ENCODE measurements at places on chromosomes 7 and 10. TPM values are rescaled to one million over a fixed set of nuclear protein-coding genes. Genes with fewer than 3 reads are reported as not detected.

DNA sequence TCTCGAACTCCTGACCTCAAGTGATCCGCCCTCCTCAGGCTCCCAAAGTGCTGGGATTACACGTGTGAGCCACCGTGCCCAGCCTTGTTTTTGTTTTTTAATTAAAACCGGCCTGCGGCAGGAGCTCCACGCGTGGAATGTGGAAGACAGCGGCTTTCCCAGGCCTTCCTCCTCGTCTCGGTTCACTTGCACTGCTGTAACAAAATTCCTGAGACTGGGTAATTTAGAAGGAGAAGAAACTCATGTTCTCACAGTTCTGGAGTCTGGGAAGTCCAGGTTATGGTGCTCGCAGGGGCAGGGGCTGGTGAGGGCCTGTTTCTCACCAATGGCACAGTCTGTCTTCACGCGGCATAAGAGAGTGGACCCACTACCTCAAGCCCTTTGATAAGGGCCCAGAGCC lies 14.4 kb upstream of the CRYGN start:
- peak; percentile 19 for DNase-seq

GRCh38 chr7:137129025-137129424 lies 214.5 kb downstream of the PTN start:
- DNase-seq = no peak

- DNase-seq = no peak
These were observed 116.0 kb upstream of the IMMP2L start for GRCh38 chr7:111678281-111678680.

DNA sequence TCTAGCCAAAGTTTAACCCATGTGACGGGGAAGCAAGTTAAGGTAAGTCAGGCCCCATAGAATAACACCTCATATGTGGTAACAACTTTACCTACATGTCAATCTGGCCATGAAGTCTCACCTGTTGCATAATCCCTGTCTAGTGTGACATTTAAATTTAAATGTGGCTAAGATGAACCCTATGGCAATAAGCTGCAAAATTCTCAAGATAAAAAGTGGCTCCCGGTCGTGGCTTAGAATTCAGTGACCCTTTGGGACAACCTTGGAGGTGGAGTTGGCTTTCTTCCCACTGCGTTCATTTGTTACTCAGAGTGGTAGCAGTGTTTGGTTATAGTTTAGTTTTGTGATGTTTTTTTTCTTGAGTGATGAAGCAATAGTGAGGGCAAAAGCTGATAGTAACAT lies 90.6 kb downstream of the ARID5B start:
- DNase-seq = no peak

DNA sequence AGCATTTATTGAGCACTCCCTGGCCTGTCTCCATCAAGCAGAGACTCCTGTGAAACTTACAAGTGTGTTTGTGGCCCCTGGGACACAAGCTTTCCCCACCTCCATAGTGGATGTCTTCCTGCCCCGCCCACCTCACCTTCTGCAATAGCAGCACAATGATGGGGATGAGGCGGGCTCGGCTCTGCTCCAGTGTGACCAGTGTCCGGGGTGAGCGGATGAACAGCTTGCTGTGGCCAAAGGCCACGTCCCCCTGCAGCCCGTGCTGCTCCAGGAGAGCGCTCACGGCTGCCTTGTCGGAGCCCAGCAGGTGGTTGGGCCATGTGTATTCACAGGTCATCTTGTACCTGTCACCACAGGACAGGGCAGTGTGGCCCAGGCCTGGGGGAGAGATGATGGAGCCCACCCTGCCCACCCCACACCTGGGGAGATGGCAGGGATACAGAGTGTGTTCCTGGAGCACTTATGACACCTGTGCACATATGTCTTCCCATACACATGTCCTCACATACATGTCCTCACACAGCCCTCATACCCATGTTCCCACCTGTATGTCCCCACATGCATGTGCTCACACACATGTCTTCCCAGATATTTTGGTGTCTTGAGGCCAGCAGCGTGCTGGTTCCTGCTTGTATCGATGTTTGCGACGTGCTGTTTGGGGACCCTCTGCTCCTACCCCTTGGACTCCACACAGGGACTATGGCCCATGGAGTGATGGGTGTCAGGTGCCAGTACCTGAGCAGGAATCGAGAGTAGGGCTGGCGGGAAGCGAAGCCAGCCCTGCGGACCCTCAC lies 12.7 kb downstream of the MYO1G start:
- no peak for DNase-seq

DNA sequence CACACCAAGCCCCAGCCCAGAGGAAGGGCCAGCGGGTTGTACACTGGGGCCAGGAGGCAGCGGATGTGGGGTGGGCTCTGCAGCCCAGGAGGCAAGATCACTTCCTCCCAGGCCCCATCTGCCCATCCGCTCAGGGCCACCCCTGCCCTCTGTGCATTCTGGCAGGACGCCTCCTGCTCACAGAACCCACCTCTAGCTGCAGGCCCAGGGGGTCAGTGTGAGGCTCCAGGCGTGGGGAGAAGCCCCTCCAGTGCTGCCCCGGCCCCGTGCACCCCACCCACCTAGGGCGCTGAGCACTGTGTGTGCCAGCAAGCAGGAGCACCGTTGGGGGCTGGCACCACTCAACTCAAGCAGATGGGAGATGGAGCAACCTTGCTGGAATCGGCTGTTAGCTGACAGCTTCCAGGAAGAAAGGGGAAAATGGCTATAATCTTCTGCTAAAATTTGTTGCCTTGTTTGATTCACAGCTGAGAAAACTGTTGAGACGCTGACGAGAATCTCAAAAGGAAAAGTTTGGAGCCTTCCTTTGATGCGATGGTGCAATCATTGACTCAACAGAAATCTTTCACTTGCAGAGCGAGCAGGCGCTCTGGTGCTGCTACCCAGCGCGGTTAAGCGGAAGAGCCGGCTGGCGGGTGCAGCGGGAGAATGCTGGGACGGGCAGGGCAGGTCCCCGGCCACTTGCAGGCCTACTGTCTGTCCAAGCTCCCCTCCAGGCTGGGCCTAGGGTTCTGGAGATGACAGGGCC lies 276.1 kb downstream of the ELFN1 start:
- no peak for DNase-seq

GRCh38 chr7:157490465-157490912 lies 153.7 kb downstream of the DNAJB6 start:
- no peak for DNase-seq

- no peak for DNase-seq
These were observed 27.9 kb downstream of the BAIAP2L1 start for GRCh38 chr7:98372993-98373392.

GRCh38 chr7:108167460-108167859 lies 37.3 kb upstream of the LAMB4 start:
- no peak for DNase-seq

DNA sequence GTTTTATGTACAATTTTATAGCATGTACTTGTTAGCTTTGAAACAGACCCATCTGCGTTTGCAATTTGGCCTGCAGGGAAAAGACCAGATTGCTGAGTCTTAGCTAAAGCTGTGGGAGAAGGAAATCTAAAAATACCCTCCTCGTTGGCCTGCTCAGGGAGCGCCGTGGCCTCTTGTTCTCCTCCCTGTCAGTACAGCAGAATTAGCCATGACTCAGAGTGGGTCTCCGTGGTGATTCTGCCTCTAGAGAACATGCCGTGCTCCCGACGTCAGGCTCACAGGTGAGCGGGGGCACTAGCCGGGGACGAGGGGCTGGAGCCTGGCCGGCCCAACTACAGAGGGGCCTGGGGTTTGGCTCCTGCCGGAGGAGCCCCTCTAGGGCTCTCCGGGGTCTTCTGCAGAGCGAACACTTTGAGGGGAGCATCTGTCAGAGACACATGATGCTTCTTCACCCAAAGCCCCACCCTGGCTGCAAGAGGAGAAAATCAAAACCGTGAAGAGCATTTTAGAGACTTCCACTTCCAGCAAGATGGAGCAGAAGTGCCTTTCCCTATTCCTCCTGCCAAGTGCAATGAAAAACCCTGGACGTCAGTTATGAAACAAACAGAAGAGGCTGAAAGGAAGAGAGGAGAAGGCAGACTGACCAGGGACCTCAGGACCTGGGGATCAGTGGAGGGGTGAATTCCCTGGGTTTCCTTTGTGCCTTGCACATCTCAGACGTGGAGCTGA lies 98.9 kb downstream of the LHPP start:
- DNase-seq = no peak

DNA sequence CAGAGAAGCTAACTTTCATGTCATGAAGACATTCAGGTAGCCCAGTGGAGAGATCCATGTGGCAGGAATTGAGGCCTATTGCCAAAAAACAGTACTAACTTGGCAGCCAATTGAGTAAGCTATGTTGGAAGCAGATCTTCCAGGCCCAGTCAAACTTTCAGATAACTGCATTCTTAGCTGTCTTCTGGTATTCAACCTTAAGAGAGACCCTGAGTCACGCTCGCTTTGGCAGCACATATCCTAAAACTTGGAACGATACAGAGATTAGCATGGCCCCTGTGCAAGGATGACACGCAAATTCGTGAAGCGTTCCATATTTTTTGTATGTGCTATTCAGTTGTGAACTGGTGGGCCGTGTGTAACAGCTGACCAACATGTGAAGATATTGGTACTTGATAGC lies 17.6 kb upstream of the ZNF518A start:
- DNase-seq = no peak

DNA sequence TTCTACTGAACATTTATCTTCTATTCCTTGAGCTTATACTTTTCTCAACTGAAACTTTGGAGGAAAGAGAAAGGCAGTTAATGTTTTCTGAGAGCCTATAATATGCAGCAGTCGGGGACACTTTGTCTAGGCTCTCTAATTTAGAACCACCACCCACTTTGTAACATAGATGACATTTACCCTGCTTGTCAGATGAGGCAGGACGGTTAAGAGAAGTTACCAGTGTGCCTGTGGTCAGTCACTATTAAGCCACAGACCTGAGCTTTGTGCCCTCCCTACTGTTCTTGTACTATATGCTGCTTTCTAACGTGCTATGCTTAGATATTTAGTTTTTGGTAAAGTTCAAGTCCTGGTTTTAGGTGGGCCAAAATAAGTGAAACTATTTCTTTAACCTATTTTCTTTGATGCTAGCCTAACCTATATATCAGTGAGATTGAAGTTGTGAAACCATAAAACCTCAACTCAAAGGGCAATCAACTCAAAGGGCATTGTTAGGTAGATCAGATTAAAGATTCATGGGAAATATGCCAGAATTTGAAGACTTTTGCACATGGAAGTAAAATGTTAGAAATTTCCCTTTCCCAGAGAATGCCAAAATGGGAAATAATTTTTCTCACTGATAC lies 156.5 kb upstream of the AGR3 start:
- DNase-seq = no peak

- DNase-seq = no peak
These were observed 16.0 kb upstream of the OLAH start for GRCh38 chr10:15027741-15028140.

- DNase-seq = no peak
These were observed 302.1 kb downstream of the CACNA2D1 start for GRCh38 chr7:82141427-82141826.

GRCh38 chr7:496528-497295 lies 22.9 kb downstream of the PDGFA start:
- DNase-seq = no peak

DNA sequence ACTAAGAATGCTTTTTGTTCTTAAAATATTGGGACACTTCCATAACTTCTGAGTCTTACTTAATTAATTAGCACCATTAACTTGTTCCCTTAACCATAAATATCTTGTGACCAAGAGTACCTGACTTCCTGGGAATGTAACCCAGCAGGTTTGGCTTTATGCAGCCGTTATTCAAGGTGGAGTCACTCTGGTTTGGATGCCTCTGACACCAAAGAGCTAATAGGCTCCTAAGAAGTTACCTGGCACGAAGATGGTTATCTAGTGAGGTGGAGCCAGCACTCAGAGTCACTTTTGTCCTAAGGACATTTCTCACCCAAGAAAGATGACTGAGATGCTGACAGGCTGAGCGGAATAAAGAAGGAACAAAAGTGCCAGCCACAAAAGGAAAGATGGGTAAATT lies 172.3 kb downstream of the C1GALT1 start:
- no peak for DNase-seq

DNA sequence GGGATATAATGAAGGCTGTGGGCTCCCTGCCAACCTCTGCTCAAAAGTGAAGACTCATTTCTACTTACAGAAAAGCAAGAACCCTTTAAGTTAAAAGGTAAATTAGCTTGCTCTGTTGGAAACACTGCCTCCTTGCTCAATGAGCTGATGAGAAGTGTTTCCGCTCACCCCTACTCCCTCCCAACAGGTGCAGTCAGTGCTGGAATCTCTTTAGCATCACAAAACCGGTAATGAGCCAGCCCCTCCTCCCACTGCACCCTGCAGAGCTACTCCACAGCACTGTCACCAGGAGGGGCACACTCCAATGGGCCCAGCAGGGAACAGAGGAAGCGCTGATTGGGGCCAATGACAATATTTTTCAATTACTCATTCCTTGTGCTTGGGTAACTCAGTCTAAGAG lies 262.5 kb downstream of the TCERG1L start:
- DNase-seq = no peak

- DNase-seq = no peak
These were observed 7.4 kb downstream of the AVL9 start for GRCh38 chr7:32502728-32503127.

DNA sequence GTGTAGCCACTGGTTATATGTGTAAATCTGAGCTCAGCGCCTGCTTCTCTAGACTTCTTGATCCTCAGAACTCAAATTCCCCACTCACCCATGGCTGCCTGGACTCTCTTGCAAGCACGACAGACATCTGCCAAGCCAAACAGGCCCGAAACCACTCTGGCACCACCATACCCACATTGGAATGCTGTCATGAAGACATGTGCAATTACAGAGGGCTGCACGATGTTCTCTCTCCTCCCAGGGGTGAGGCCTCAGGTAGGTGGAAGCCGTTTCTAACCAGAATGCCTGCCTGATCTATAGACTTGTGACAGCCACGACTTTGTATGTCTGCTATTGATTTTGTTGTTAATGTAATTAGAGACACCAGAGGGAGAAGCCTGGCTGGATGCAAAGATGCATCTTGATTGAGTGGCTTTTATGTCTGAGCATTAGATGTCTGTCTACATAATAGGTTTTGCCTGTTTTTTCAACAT lies 4.0 kb downstream of the BAMBI start:
- no peak for DNase-seq

Gene RBM20
- 0.24 TPM for total RNA-seq

Gene SLK
- total RNA-seq = 58.8 TPM

Gene GRM3
- not detected for total RNA-seq

Gene THSD7A
- total RNA-seq = 4.1 TPM

Gene TCERG1L
- total RNA-seq = 0.24 TPM

Gene SPDYE2B
- not detected for total RNA-seq

Gene DDIT4
- total RNA-seq = 174 TPM

Gene OPN1SW
- not detected for total RNA-seq

Gene SFRP5
- total RNA-seq = 0.56 TPM

Gene PAX4
- total RNA-seq = not detected

Gene ERVW-1
- not detected for total RNA-seq

Gene TAS2R38
- not detected for total RNA-seq

All from omental fat pad (tissue), 4 donors.